ENCODE measurements at places on chromosomes 13 and 19. TPM values are rescaled to one million over a fixed set of nuclear protein-coding genes. Genes with fewer than 3 reads are reported as not detected.

Gene CKM
- not detected for total RNA-seq

Gene CCL25
- total RNA-seq, result not detected

Gene SHISA7
- total RNA-seq, result not detected

Gene SHC2
- total RNA-seq, result 26.9 TPM

- H3K4me3 ChIP-seq, result no peak overlapping the region
- DNase-seq, result no peak
- H3K27me3 ChIP-seq, result no peaks in the 10 kb centered on the region
- no peaks in the 10 kb centered on the region for H3K4me1 ChIP-seq
Observed at GRCh38 chr13:26370553-26370952, 116.6 kb downstream of the CDK8 start.

- H3K4me3 ChIP-seq, result peak overlapping the region; percentile 84
- H3K27ac ChIP-seq, result peak overlapping the region; percentile 94
- no peaks in the 10 kb centered on the region for H3K27me3 ChIP-seq
- H3K4me1 ChIP-seq, result peaks cover 16% of the 10 kb centered on the region
Observed at GRCh38 chr19:52941941-52942385, 18.7 kb upstream of the ZNF888 start.

- no peaks in the 10 kb centered on the region for H3K36me3 ChIP-seq
- peak; percentile 35 for DNase-seq
- H3K4me1 ChIP-seq, result peaks cover 7% of the 10 kb centered on the region
Observed at GRCh38 chr19:49950590-49950948, 10.4 kb downstream of the SIGLEC11 start.

- H3K4me1 ChIP-seq, result peaks cover 9% of the 10 kb centered on the region
- H3K27ac ChIP-seq, result peak within 1 kb of the TSS; percentile 99
- peak within 1 kb of the TSS; percentile 88 for H3K4me3 ChIP-seq
- DNase-seq, result peak; percentile 97
- H3K27me3 ChIP-seq, result no peaks in the 10 kb centered on the region
- peaks cover 16% of the 10 kb centered on the region for H3K36me3 ChIP-seq
Observed at GRCh38 chr19:12064590-12065538, at the start of gene ZNF844. Gene ZNF844, plus strand, starts transcription at chr19:12064731. Its CDS starts 143 bp downstream, at chr19:12064874.
